ENCODE measurements at places on chromosomes 4 and X.

- no peak for DNase-seq
Measured at GRCh38 chr4:150525321-150525868, 56.6 kb upstream of the MAB21L2 start.

DNA sequence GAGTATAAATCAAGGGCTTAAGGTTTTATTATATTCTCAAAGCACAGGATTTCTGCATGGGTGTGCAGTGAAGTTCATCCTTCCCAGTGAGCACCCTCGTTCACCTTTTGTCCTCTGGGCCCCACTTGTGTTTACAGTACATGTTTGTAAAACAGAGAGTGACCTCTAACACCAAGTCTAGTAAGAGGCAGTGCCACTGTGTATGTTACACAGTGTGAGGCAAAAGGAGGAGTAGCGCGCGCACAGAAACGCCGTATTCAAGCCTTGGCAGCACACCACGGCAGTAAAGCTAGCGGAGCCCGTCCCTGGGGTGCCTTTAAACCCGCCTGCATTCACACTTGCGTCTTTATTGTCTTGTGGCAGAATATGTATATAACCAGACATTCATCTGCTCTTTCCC lies 51.9 kb downstream of the CCNI start:
- DNase-seq: no peak

GRCh38 chr4:23866450-23867075 lies 23.3 kb downstream of the PPARGC1A start:
- no peak for DNase-seq

- DNase-seq: no peak
Measured at GRCh38 chr4:16085822-16086221, 2.0 kb upstream of the PROM1 start.

DNA sequence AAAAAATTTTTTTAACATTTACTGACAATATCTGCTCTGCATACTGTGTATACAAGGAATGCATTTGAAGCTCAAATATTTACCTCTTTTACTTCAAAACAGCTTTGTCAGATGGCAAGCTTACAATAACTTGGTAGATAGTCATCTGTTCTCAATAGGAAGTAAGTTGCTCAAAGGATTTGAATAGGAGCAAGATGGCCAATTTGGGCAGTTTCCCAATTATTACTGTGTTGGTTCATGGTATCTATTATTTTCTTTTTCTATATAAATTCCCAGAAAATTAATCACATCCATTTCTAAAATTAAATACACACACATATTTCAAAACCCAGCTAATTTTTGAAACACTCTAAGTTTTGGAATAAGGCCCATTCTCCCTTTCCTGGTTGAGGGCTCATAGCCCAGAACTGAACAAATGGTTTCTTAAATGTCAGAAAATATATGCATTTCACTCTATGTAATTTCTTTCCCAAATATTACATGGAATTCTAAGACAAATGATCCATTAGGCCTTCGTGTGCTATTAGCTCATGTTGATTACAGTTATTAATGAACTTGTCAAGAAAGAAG lies 60.2 kb upstream of the BLTP1 start:
- DNase-seq: no peak

Data from SW 1271 (cell line).